CD14-positive monocyte (primary cell): ENCODE measurements at places on chromosomes 5 and 9.

- DNase-seq, result no peak
Measured at GRCh38 chr9:85478847-85479246, 262.9 kb downstream of the AGTPBP1 start.

DNA sequence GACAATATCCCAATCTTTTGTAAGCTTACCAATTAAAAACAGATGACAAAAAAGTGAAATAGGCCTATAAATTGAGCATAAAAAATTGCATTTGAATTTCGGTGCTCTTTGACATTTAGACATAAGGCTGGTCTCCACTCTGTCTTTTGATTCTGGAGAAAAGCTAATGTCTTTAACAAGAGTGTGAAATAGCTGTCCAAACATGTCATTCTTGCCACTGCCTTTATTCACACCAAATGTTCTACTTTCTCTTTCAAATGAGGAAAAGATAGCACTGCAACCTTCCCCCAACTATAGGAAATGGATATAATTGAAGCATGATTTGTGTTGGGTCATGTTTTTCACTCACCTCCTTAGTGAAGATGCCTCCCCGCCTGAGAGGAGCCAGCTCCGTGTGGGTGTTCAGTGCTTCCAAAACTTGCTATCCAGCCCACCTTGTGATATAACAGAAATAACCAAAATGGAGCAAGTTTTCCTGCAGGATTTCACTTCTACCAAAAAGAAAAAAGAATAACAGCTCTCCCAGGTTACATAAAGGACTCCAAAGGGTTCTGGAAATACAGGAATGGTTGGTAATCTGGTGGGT, 55.2 kb upstream of the STK32A start:
- no peak for DNase-seq

DNA sequence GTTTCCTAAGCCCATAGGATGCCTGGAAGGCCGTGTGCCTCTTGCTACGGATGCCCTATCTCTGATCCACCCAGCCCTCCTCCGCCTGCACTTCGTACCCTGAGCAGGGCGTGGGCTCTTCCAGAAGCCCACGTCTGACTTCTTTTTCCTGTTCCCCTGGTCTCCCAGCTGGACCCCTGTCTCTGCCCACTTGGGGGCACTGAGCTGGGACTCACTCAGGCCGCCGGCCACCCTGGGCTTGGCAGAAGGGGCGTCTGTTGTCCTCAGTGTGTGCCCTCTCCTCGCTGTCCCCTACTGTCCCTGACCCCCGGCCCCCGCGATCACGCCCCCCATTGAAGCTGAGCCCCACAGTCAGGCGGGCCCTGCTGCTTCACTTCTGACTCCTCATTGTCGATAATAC, 22.0 kb upstream of the RXRA start:
- no peak for DNase-seq

GRCh38 chr5:143114481-143114880, 289.0 kb downstream of the NR3C1 start:
- DNase-seq, result no peak

- DNase-seq, result no peak
Measured at GRCh38 chr5:139378941-139379361, 4.1 kb downstream of the SLC23A1 start.

GRCh38 chr9:136433849-136434579, 5.6 kb downstream of the INPP5E start:
- DNase-seq, result no peak

DNA sequence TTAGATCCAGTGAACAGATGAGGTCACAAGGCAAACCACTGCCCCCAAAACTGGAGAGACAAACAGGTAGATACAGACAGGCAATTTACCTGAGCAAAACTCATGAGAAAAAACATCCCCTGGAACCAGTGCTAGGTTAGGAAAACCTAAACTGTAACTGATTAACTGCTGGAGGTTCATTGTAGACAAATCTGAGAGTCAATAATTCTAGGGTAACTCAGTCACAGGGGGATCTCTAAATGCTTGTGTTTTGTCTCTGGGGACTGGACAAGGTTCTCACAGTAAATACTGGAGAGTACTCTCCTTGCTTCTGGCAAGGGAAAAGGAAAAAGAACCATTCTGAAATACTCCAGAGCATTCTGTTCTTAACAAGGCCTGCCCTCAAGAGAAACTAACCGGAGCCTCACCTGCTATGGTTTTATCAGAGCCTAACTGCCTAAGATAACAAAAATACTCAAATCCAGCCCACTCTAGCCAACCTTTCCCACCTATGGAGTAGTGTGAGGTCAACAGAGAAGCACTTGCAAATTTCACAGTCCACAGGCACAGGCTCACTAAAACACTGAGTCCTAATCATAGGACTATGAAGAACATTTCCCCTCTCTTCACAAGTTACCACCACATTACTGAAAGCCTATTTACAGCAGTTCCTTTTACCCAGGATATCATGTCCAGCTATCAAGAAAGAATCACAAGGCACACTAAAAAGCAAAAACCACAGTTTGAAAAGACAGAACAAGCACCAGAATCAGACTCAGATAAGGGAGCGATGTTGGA, 139.9 kb upstream of the ACOT12 start:
- no peak for DNase-seq

GRCh38 chr9:21682981-21683380, 119.5 kb upstream of the MTAP start:
- DNase-seq, result no peak

GRCh38 chr9:80146466-80146865, 574.7 kb downstream of the TLE4 start:
- no peak for DNase-seq

- DNase-seq, result no peak
Measured at GRCh38 chr5:82107267-82107666, 135.4 kb downstream of the ATG10 start.

- DNase-seq, result no peak
Measured at GRCh38 chr5:149837680-149838269, 106.8 kb downstream of the PDE6A start.

DNA sequence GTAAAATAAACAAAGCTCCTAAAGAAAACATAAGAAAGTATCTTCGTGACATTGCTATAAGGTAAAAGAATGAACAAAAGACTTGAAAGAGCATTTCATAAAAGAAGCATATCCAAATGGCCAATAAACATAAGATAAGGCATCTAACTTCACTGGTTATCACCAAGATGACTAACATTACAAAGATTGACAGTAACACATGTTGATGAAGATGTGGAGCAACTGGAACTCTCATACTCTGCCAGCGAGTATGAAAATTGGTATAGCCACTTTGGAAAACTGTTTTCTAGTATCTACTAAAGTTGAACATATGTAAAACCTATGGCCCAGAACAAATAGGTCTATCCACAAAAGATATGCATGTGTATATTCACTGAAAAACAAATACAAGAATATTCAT, 150.5 kb downstream of the SNX18 start:
- no peak for DNase-seq

- DNase-seq, result no peak
Measured at GRCh38 chr9:93099551-93100275, 3.7 kb downstream of the CARD19 start.

DNA sequence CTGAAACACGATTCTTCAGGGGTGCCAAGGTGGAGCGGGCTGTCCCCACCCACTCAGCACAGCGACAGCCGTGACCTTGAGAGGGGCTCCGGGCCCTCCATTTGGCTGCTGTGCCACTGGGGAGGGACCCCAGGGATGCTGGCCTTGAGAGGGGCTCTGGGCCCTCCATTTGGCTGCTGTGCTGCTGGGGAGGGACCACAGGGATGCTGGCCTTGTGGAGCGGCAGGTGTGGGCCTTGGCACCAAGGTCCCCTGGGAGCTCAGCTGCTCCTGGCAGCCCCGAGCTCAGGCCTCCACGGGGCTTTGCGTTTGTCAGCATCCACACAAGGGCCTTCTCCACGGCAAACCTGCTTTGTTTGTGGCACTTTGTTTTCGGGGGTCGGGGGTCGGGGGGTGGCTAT, 137.6 kb upstream of the LPCAT1 start:
- DNase-seq, result no peak

DNA sequence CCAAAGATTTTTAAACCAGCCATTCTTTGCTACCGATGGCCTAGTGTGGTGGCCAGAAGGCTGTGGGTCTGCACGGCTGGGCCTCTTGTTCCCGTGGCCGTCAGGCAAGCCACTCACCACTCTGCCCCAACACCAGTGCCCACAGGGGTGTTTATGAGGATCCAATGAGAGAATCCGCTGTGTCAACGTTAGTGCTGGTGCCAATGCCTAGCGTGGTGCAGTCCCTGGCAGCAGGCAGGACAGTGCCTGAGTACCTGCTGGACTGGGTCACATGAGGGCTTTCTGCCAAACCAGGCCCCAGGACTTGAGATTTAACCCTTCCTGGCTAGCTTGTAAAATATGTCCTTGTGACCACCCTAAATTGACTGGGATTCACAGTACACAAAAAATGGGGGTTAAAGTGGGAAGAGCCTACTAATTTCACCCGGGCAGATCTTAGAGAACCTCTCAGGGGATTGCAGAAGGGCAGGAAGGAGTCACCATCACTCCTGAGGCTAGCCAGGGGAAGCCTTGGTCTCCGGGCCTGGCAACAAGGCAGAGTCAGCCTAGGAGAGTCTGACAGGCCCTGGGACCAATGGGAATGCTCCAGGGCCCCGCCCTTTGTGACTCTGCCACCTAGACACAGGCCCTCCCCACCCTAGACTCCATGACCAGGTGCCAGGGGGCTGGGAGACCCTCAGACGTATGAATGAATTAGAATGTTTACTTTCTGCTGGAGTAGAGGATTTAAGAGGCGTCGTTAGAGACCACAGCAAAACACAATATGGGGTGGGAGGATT, 63.2 kb upstream of the FSTL4 start:
- DNase-seq, result no peak

DNA sequence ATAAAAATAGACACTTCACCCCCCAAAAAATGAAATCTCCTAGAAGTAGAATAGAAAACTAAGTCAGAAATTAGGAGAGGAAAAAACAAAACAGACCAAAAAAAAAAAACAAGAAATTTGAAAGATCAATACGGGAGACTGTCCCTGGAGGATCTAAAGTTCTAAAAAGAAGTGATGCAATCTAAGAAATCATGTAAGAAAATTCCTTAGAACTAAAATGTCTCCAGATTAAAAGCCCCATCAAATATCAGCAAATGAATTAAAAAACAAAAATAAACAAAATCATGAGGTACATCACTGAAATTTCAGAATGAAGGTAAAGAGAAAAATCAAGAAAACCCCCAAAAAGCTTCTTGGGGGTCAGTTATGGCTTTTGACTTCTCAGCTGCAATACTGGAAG, 13.5 kb downstream of the FNIP1 start:
- DNase-seq, result no peak

DNA sequence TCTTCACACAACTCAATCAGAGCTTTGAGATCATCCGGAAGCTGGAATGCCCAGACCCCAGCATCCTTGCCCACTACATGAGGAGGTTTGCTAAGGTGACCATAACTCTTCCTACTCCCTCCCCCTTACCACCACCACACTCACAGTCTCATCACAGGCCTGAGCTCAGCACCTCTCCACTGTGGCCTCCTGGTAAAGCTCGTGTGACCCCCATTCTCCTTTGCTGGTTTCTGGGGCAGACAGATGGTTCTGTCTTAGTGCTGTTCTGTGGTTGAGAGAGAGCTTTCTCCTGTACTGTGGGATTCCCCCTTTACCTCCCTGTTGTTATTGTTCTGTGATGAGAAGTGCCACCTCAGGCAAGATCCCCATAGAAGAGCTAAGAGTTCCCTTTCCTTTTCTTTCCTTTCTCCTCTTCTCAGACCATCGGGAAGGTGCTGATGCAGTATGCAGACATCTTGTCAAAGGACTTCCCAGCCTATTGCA, 92.7 kb upstream of the RUSC2 start:
- no peak for DNase-seq

DNA sequence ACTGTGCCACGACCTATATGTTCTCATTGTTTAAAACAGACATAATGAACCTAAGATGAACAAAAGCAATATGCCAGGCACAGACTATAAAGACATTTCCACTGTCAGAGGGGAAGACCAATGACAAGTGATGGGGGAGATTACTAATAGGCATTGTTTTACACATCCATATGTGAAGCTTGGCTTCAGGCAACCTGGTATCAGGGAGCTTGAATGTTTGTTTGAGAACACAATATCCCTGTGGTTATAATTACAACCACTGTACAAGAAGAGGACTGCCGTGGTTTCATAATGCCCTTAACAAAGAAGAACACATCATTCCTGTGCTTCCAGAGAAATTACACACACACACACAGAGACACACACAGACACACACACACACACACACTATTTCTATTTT, 385.7 kb downstream of the BNC2 start:
- no peak for DNase-seq

GRCh38 chr5:92809855-92810465, 771.1 kb downstream of the NR2F1-AS1 start:
- DNase-seq, result no peak

DNA sequence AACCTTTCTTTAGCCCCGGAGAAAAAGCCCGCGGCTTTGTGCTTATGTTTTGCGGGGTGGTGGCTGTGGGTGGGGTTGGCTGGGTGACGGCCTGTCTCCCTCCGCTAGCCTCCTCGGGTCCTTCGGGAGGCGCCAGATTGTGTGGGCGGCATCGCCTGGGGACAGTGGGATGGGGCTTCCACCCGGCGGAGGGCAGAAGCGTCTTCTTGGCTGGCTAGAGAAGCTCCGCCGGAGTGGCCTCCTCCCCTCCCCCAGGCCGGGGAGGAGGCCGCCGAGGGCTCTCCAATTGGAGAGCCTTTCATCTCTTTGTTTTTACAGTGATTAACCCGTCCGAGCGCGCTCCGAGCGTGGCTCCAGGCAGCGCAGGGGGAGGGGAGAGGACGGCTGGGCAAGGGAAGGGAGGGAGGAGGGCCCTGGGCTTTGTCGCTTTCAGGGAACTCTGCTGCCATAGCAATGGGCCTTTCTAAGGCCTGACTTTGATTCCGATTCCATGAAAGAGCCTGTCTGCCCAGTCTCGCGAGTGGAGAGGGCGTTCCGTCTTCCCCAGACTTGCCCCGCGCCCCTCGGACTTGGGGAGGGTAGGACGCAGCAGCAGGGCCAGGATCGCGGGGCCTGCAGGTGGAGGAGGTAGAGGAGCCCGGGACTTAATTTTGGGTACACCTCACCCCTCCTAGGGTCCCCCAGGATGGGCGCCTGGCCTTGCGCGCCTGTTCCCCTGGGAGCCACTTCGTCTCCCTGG, 36.7 kb upstream of the TIFAB start:
- no peak for DNase-seq

DNA sequence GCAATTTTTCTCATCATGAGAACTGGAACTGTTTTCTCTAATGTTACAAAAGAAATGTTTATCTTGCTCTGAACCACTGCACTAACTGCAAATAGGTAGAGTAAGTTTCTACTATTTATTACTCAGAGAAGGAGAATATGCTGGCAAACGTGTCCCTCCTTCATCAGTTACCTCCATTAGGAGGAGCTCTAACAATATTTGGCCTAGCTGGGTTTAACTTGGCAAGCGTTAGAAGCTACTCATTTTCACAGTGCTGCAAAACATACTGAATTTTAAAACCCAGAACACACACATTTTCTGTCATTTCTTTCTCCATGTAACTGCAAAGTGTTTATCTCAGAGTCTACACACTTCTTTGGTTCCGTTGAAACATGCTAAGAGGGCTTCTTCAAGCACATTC, 101.0 kb upstream of the GABRG2 start:
- no peak for DNase-seq

- no peak for DNase-seq
Measured at GRCh38 chr5:138230261-138230660, 17.1 kb upstream of the CDC23 start.
